ENCODE measurements at places on chromosomes 11 and 22. TPM values are rescaled to one million over a fixed set of nuclear protein-coding genes. Genes with fewer than 3 reads are reported as not detected.

DNA sequence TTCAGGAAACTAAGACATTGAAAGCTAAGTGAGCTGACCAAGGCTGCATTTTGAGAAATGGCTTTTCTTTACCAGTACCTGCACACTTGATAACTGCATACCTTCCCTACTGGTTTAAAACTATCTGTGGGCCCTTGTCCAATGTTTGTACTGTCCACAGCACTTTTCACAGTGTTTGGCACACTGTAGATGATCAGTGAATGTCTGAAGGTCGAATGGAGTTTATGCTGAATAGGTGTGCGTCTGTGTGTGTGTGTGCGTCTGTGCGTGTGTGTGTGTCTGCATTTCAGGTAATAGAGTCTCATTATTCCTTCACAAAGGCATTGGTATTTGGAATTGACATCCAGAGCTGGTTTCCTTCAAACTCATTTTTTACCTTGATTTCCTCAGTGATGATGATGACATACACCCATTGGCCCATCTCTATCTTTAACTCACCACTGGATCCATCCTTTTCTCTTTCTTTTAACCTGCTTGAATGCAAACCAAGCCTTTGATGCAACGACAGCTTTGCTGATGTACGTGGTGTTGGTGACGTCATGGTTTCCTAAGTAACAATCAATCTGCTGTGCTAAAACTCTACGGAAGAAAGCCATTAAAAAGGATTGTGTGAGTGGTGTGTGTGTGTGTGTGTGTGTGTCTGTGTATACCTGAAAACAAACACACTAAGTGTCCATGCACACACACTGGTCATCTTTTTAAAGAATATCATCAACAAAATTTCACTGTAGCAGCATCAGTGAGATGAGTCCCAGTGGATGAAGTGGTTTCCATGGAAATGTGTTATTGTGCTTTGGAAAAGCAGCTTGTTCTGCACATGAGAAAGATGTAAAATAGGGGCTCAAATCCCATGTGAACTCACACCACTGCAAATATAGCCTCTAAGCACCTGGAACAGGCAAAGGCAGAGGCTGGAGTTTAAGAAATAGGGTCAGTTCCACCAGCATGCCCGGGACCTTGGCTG lies 490.2 kb upstream of the B3GAT1 start:
- H3K27ac ChIP-seq: no peak overlapping the region
- H3K4me1 ChIP-seq: no peaks in the 10 kb centered on the region

- no peaks in the 10 kb centered on the region for H3K4me1 ChIP-seq
- no peak for DNase-seq
- no peaks in the 10 kb centered on the region for H3K36me3 ChIP-seq
- peaks cover 82% of the 10 kb centered on the region for H3K27me3 ChIP-seq
These were observed 192.0 kb upstream of the NAV2 start for GRCh38 chr11:19520681-19521080.

DNA sequence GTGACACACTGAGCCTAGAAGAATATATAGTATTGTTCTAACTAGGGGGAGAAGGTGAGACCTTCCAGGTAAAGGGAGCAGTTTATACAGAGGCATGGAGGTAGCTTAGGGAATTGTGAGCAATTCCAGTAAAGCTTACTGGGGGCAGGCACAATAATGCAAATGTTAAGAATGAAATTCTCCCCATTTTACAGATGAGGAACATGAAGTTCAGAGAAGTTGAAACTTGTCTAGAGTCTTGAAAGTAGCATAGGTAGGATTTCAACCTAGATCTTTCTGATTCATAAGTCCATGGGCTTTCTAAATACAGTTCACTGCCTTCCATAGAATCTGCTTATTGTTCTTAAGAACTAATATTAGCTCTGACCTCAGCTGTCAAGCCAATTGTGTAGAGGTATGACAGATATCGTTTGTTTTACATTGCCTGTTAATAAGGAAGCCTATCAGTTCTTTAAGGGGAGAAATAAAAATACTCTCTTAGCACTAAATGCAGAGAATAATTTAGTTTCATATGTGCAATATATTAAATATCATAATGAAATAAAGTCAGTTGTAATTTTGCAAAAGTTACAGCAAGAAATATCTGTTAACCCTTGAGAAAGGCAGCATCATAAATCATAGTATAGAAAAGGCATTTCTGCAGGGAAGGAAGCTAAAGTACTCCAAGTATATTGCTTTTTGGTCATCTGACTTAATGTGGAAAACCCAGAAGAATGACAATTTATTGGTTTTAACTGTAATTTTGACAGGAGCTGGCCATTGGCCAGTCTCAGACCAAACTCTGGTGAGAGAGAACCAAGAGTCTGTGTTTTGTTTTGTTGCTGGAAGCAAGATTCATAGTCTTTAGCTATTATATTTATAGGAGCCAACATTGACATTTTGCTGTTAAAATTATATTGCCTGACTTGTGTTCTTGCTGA lies 181.8 kb downstream of the UVRAG start:
- no peaks in the 10 kb centered on the region for H3K36me3 ChIP-seq
- no peak for DNase-seq
- H3K27me3 ChIP-seq: no peaks in the 10 kb centered on the region
- H3K4me3 ChIP-seq: no peak overlapping the region
- no peaks in the 10 kb centered on the region for H3K4me1 ChIP-seq

GRCh38 chr11:16408619-16409018 lies 52.3 kb upstream of the SOX6 start:
- H3K36me3 ChIP-seq: no peaks in the 10 kb centered on the region
- no peaks in the 10 kb centered on the region for H3K27me3 ChIP-seq
- H3K4me1 ChIP-seq: peaks cover 22% of the 10 kb centered on the region
- no peak overlapping the region for H3K27ac ChIP-seq
- DNase-seq: no peak

DNA sequence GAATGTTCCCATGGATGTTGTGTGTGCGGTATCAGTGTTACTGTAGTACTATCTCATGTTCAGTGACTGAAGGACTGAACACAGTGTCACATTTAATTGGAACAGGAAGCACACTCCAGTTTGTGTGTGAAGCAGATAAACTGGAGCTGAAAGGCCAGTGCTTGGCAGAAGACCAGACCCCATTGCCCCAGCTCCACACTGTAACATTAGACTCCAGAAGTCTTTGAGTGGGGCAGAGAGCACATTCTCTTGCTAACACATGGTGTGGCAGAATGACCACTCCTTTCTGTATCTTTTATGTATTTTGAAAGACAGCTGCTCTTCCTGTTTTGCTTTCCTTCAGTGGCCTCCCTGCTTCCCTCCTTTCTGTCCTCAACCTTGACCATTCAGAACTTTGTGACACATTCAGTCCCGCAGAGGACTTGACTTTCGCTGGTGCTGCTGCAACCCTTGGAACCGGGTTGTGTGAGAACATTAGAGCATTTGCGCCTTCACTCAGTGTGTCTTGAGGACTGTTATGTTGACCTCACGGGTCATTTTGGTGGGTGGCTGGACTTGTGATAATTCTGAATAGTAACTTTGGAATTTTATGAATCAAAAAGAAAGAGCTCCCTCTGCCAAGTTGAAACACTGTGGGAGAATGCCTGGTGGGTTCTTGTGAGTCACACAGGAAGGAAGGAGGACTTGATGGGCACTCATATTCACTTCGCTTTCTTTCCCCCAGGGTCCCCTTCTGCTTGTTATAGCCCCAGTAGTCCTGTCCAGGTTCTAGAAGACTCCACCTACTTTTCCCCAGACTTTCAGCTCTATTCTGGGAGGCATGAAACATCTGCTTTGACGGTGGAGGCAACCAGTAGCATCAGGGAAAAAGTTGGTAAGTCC lies 26.4 kb downstream of the AMOTL1 start:
- no peaks in the 10 kb centered on the region for H3K27me3 ChIP-seq
- H3K36me3 ChIP-seq: peaks cover 5% of the 10 kb centered on the region
- H3K4me1 ChIP-seq: peaks cover 51% of the 10 kb centered on the region

- H3K4me1 ChIP-seq: no peaks in the 10 kb centered on the region
- no peak overlapping the region for H3K4me3 ChIP-seq
- peaks cover 36% of the 10 kb centered on the region for H3K27me3 ChIP-seq
- H3K36me3 ChIP-seq: no peaks in the 10 kb centered on the region
- H3K27ac ChIP-seq: no peak overlapping the region
These were observed 58.2 kb downstream of the KCNQ1OT1 start for GRCh38 chr11:2641623-2642022.

DNA sequence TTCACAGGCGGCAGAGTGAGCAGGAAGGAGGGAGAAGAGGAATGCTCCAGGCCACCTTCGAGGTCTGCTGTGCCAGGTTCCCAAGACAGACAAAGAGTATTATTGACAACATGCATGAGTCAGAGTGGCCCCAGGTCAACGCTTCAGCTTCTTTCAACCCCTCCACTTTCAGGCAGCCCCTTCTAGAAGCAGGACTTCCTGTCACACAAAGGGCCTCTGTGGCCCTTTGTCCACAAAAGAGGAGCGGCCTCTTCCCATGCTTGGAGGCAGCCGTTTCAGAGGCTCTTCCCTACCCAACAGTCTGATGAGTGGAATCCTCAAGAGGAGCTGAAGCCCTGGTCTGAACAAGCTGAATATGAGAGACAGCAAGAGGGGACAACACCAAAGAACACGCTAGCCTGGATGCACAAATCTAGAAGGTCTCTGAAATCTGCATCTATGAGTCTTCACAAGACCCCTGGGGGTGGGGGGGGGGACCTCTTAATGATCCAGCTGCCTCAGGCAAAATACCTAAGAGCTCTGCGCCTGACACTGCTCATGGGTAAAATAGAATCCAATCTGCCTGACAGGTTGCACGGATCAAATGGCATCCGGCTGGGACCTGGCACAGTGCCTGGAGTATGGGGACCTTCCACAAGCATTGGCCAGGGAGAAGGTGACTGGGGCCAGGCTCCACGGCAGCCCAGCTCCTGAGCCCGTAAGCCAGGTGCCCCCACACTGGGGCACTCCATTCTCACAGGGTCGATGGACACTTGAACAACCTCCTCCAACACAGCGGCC lies 67.5 kb downstream of the PACSIN2 start:
- peak overlapping the region; percentile 71 for H3K4me3 ChIP-seq
- no peaks in the 10 kb centered on the region for H3K27me3 ChIP-seq
- H3K4me1 ChIP-seq: peaks cover 94% of the 10 kb centered on the region
- peaks cover 80% of the 10 kb centered on the region for H3K36me3 ChIP-seq
- peak overlapping the region; percentile 99 for H3K27ac ChIP-seq

- peak; percentile 26 for DNase-seq
- no peak overlapping the region for H3K27ac ChIP-seq
- H3K4me3 ChIP-seq: no peak overlapping the region
- H3K36me3 ChIP-seq: no peaks in the 10 kb centered on the region
- H3K27me3 ChIP-seq: peaks cover 13% of the 10 kb centered on the region
These were observed 138.7 kb downstream of the TRIM29 start for GRCh38 chr11:119999220-119999619.

DNA sequence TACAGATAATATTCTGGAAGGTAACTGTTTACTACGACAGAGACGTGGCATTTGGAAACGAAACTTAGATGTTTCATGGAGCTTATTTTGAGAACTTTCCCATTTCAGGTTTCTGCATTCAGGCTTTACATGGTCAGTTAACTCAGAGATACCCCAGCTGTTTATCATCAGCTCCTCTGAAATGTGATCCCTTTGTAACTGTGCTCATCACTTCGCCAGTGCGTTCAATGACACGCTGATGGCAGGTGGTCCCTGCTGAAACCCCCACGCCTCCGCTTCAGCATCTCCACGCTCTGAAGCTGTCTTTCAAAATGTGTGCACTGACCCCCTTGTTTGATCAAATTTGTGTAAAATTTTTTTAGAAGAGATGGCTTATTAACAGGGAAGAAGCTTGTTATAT lies 30.5 kb downstream of the ALG12 start:
- no peaks in the 10 kb centered on the region for H3K4me1 ChIP-seq
- H3K27ac ChIP-seq: no peak overlapping the region
- no peak overlapping the region for H3K4me3 ChIP-seq
- peaks cover 67% of the 10 kb centered on the region for H3K36me3 ChIP-seq

- H3K36me3 ChIP-seq: no peaks in the 10 kb centered on the region
- DNase-seq: no peak
- H3K27ac ChIP-seq: no peak overlapping the region
- no peak overlapping the region for H3K4me3 ChIP-seq
These were observed 114.1 kb upstream of the GRAMD1B start for GRCh38 chr11:123316003-123316402.

DNA sequence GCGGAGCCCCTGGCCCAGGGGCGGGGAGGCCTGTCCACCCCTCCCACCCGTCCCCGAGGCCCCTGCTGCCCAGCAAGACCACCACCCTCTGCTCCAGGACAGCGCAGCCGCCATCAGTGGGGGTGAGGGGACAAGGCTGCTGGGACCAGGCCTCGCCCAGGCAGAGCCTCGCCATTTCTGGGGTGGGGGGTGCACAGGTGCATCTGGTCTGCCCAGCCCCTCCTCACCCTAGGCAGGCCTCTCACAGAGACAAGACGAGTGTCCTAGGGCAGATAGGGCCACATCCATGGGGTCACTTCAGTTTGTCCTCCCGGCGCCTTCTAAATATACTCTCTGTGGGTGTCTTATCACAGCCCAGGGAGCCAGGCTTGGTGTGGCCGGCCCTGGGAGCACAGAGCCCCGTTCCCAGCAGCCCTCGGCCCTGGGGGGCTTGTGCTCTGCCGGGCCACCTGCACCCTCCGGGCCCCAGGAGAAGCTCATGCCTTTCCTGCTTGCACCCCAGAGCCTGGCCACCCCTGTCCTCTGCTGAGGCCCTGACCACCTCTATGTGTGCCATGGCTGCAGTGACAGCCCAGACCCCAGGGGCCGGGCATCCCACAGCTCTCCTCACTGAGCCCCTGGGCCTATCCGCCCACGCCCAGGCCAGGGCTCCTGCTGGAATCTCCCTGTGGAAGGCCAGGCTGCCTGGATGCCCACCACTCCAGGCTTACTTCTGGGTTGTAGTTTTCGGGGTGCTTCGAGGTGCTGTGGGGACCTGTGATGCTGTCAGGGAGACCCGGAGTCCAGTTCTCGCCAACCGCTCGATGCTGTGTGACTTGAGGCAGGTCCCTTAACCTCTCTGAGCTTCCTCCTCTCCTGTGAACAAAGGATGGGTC lies 70.8 kb downstream of the KCNQ1 start:
- peaks cover 5% of the 10 kb centered on the region for H3K36me3 ChIP-seq
- H3K4me3 ChIP-seq: no peak overlapping the region
- no peak for DNase-seq
- H3K27ac ChIP-seq: no peak overlapping the region
- H3K27me3 ChIP-seq: peaks cover under 1% of the 10 kb centered on the region

OR52N4 gene
- total RNA-seq: not detected

TMPRSS5 gene
- total RNA-seq: 9.6 TPM

PANX2 gene
- 2.0 TPM for total RNA-seq

SYTL2 gene
- total RNA-seq: 10.6 TPM

MRGPRF gene
- 0.15 TPM for total RNA-seq

MRGPRX3 gene
- not detected for total RNA-seq

RIC3 gene
- 0.12 TPM for total RNA-seq
